ENCODE measurements at places on chromosomes 2 and 18.

DNA sequence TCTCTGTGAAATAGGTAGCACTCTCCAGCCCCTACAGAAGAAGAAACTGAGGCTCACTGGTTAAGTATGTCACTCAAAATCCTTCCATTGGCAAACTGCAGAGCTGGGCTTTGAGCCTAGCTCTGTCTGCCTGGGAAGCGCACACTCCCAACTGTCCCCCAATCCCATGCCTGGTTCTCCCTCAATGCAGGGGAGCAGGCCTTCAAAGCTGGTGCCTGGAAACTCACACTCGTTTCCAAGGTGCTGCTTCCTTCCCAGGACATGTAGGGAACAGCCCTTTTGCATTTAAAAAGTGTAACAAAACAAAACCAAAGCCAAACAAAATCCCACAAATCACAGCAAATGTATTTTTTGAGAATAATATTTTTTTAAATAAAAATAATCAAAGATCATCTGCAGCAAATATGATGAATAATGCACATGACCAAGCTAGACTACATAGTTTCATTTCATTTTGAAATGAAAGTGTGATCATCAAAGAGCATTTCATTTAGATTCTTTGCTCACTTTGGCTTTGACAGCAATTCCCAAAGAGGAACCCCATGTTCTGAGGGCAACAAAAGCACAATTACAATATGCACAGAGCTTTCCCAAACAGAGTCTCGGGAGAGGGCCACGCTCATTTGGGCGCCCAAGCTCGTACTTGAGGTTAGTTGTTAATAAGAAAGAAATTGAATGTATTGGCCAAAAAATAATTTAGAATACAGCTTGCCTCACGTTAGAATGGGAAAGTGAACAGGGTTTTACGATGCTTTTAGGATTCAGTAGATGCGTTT is 96.7 kb upstream of the ACKR3 start:
- DNase-seq, result no peak

DNA sequence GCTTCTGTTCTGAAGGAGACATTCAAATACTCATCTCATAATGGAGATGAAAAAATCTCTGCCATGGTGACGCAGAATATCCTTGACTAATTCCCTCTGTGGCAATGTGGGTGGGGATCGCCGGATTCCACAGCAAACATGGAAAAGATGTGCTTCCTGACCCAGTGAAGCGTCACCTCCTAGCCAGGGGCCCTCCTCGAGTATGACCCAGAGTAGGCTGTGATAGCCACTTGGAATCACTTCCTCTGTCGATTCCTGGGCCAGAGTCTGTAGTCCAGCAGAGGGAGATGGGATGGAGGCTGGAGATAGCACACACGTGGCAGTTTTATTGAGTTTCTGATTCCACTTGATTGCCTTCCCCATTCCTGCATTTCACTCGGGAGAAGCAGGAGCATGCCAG is 36.8 kb downstream of the DRC1 start:
- DNase-seq, result no peak

DNA sequence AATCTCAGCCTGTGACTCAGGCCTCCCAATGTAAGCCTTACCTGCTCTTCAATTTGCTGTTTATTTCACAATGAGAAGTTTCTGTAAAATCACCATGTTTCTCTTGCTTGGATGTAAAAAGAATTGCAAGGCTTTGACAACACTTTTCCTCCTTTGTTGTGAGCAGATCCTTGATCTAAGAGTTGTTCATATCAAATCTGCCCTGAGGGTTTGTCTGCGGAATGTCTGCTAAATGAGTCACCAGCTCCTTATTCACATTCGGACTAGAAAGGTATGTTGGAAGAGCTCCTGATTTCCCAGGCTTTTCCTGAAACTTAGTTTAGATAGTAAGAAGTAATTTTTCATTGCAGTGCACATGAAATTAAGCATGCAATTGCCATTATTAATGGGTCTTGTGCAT is 268.2 kb upstream of the TCF4 start:
- no peak for DNase-seq

DNA sequence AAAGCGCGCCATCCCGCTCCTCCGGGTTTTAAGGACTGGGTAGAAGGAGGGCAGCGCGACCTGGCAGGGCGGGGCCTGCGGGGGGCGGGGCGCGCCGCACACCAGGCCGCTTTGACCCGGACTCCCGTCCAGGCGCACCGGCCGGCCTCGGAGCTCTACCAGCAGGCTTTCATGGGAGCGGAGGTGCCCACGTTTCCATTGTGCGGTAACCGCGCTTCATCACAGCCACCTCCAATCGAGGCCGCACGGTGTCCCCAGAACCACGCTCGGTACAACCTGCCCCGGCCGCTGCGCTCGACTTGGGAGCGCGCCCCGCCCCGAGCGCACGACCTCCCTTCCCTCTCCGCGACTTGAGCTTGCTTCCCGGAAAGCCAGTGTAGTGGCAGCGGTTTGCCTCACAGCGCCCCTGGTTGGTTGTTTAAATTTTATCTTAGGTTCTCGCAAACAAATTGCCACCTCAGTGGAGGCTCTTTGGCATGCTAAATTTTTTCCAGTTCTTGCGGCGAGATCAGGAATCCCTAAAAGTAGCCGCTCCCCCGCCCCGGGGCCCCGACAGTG is 280 bp upstream of the CYP1B1 start:
- no peak for DNase-seq

DNA sequence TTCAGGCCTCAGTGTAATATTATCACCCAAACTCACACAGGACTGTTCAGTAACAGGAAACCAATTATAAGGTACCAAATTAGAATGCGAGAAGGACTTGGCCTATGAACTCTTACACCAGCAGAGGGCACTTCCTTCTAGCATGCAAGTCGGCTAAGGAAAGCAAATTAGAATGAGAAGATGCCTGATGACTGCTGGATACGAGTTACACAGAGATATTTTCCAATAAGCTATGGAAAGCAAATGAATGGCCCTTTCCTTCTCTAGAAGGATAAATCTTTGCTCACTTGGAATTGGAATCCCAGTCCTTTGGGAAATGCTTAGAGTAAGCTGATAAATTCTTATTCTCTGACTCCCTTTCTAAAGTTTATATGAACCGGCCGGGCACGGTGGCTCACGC is 109.8 kb downstream of the AP1S3 start:
- no peak for DNase-seq

DNA sequence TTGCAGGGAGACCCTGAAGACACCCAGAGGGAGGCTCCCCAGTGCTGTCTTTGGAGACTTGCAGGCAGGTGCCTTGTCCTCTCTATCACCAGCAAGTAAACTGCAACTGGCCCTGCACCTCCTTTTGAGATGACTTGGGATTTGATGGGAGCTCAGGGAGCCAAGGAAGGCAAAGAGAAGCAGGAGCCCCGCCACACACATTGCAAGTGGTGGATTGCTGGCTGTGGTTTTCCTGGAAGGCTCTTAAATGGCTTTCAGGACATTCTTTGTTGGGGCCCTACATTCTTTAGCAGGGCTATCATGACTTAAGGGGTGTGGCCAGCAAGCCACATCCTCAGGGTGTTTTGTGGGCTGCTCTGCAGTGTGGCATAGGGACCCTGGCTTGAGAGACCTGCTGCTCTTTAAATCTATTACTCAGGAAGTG is 39.9 kb upstream of the CDC42EP3 start:
- no peak for DNase-seq

- DNase-seq, result no peak
Measured at GRCh38 chr2:190655113-190655512, 6.2 kb downstream of the NAB1 start.

- DNase-seq, result no peak
Measured at GRCh38 chr2:227188292-227188691, 23.9 kb downstream of the COL4A3 start.

- no peak for DNase-seq
Measured at GRCh38 chr18:56035546-56035945, 447.6 kb upstream of the TCF4 start.

DNA sequence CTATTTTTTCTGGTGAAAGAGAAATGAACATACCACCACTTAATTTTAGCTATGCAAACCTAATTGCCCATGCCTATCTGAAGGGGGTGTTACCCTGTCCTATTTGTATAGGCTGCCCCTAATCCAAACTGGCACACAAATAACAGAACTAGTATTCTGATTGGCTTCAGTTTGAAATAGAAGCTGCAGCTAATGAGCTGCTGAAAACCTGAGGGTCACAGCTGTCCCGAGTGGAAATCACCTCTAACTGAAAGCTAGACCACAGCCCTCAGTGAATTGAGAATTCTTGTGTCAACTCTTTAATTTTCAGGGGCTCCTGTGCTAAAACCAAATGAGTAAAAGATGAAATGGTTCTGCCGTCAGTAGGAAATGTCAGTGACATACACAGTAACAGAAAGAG is 28.7 kb downstream of the CCDC141 start:
- DNase-seq, result no peak

- DNase-seq, result no peak
Measured at GRCh38 chr2:197879812-197880408, 75.5 kb downstream of the PLCL1 start.

- DNase-seq, result no peak
Measured at GRCh38 chr18:79781331-79781941, 16.3 kb upstream of the KCNG2 start.

DNA sequence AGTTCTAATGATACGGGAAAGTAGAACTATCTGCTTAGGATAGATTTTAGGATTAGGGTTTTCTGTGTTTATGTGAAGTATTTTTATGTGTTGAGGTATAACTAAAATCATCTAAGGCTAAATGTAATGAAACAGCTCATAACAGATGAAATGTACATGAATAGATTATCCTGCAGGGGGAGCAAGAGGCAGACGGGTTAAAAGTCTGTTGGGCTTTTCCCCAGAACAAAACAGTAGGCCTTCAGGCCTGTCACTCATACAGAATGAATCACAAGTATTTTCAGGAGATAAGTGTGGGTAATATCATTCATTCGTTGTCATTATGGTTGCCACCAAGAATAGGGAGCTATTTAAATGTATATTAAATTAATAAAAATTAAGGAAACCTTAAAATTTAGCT is 107.9 kb upstream of the IL1R2 start:
- DNase-seq, result no peak

- no peak for DNase-seq
Measured at GRCh38 chr18:2920027-2920426, 73.2 kb downstream of the EMILIN2 start.

DNA sequence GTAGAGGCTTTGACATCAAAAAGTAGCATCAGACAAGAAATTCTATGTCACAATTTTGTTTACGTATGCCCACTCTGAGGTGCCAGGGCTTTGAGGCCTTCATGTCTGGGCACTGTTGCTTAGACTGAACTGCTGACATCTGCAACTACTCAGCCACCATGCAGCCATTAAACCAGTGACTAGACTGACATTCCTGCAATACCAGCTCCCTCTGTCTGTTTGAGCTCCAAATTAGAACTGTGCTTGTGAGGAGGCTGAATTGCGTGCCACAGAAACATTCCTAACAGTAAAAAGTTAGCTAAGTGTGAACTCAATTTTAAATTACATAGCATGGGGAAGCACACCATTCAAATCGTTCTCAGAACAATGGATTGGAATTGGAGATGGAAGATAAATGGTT is 163.2 kb downstream of the INSIG2 start:
- DNase-seq, result no peak

DNA sequence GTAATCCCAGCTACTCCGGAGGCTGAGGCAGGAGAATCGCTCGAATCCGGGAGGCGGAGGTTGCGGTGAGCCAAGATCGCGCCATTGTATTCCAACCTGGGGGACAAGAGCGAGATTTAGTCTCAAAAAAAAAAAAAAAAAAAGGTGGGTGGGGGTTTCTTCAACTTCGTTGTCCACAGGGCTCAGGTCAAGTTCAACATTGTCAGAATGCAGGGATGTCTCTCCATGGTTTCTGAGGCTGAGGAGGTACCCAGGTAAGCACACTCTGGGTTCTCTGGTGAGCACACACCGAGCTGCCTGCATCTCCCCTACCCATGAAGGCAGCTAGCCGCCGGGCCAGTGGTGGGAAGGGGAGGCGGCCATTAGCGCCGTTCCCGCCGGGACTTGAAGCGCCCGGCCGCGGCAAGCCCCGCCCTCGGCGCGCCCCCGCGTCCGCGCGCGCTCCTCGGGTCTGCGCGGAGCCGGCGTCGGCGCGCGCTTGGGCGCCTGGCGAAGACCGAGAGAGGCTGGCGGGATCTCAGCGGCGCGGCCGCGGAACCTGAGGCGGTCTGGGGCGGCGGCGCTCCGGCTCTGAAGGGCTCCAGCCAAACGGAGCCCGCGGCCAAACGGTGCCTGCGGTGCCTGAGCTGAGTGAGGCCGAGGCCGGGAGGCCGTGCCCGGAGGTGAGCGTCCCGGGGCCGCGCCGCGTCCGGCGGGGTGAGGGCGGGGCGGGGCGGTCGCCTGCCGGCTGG is at the start of gene UBXN2A:
TSS of gene UBXN2A (plus strand) at position 477 of the 731 bp plus-strand sequence. CDS start 17,852 bp downstream, outside the sequence.
- peak; percentile 47 for DNase-seq

GRCh38 chr2:164681009-164681408 is 59.7 kb upstream of the GRB14 start:
- DNase-seq, result no peak

DNA sequence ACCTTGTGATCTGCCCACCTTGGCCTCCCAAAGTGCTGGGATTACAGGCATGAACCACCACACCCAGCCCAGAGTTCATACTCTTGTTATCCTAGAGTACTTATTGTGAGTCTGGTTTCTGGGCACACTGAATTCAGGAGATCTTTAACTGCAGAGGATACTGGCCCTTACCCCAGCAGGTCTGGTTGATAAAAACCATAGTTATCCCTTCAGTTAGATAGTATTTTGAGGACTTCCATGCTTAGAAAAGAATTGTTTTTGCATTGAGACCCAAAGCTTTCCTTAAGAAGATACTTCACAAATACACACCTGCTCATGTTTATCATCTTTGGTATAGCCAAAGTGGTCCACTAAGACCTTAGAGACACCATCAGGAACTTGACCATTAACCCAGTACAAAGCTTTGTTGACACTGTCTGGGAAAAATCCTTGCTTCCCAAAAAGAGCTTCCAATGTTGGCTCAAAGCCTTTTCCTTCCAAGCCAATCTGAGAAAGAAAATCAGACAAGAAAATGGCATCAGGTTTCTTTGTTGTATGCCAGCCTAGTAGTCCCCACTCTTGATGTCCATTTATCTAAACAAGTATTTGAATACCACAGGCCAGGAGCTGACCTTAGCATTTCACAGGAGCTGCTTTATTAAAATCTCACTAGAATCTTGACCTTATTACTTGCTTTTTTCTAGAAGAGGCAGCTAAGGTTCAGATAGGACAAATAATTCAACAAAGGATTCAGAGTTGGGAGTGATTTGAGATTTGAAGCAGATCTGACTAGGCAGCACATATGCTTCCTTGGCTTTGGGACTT is 17.2 kb downstream of the APOB start:
- no peak for DNase-seq

GRCh38 chr2:45844796-45845457 is 193.5 kb downstream of the PRKCE start:
- no peak for DNase-seq

Measured in activated CD4-positive, CD25-positive, alpha-beta regulatory T cell treated with anti-CD3 and anti-CD28 coated beads, Interleukin-2, amount 50 U/mL, for 16 hours (primary cell).